CD4-positive, alpha-beta T cell treated with Interleukin-4 for 1 hour (primary cell): ENCODE measurements at places on chromosomes 6 and 20.

DNA sequence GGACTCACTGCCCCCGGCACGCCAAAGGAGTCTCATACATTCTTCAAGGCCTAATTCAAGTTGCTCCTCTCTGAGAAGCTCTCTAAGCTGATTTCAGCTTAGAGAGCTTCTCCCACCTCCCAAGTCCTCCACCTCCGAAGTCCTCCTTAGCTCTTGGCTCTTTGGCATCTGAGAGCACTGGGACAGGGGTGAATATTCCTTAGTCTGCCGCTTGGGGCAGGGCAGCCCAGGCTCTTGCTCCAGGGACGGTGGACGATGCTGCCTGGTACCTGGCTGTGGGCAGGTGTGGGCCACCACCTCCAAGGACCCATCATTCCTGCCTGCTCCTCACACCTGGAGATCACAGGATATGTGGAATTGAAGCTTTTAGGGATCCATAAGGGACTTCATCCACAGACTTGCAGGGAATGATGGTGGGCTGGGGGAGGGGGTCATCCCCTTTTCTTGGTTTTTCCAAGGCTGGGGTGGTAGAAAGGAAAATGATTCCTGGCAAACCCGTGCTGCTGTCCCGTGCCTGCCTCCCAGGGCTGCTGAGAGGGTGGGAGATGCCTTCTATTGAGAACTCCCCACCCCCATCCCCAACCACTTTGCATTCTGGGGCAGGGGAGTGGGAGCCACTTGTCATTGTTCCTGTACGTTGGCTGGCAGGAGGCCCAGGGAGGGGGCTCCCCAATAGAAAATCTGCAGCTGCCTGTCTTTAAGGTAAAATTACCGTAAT lies 57.4 kb downstream of the ARHGAP40 start:
- DNase-seq: peak; percentile 21

DNA sequence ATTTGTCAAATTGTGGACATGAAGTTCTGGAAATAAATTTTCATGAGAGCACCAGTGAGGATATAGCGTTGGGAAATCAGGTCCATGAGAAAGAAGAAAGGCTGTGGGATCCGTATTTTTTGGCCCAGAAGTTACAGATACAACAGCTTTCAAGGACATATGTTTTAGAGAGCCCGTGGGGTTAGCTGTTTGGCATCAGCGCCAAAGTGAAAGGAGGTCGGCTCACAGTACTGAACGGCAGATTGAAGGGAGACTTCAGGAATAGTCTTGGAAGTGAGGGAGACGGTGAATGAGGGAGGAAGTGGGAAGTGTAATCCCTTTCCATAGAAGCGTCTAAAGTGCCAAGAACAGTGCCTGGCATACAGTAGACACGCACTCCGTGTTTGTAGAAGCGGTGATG lies 31.8 kb downstream of the ZDHHC14 start:
- no peak for DNase-seq

DNA sequence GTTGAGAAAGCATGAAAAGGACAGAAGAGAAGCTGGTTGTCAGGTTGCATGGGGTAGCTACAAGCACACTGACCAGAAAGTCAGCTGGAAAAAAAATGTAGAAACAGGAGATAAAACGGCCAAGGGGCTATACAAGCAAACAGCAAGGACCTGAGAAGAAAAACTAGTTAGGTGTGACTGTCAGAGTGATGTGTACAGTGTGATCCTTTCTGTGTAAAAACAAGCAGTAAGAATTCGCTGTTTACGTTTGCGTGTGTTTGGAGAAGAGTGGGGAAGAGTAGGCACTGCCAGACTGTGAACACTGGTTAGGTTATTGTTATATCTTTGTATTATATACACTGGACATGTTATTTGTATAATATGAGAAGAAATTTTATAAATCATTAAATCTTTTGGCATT lies 28.1 kb downstream of the PTPN1 start:
- DNase-seq: no peak

GRCh38 chr6:74597266-74597665 lies 608.6 kb downstream of the COL12A1 start:
- DNase-seq: no peak

GRCh38 chr20:17304774-17305173 lies 77.9 kb downstream of the PCSK2 start:
- DNase-seq: no peak

DNA sequence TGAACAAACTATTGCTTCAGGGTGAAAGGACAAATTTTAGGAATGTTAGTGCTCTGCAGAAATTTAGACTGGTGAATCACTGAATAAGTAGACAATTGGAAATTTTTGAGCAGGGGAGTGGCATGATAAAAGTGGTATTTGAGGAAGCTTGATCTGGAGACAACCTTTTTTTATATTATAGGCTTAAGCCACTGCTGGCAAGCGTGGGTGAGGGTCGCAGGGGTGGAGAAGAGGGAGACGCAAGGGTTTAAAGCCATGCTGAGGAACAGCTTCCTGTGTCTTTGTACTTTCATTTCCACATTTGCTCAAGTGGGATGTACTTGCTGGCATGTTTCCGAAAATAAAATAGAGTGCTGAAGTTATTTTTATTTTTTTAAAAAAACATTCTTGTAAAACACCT lies 23.7 kb downstream of the NCOA7 start:
- DNase-seq: no peak

GRCh38 chr6:46606338-46606737 lies 46.3 kb downstream of the CYP39A1 start:
- no peak for DNase-seq

- peak; percentile 47 for DNase-seq
These were observed 48.4 kb downstream of the USP49 start for GRCh38 chr6:41846666-41847237.

GRCh38 chr6:6843777-6844176 lies 255.3 kb downstream of the LY86 start:
- no peak for DNase-seq

DNA sequence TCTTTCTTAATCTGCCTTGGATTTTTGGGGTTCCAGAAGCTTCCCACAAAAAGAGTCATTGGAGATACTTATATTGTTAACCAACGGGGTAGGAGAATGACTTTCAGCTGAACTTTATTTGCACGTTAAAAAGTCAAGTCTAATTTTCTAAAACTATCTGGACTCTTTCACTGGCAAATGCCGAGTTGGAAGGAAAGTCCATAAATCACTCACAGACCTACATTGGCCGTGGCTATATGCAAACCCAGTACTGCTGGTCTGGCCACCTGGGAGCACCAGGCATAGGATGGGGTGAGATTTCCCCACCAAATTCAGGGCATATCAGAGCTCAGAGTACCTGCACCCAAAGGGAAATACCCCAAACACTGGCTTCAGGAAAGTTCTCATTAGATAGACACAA lies 71.3 kb upstream of the SALL4 start:
- DNase-seq: no peak

GRCh38 chr6:28943557-28944411 lies 20.0 kb upstream of the TRIM27 start:
- peak; percentile 68 for DNase-seq

DNA sequence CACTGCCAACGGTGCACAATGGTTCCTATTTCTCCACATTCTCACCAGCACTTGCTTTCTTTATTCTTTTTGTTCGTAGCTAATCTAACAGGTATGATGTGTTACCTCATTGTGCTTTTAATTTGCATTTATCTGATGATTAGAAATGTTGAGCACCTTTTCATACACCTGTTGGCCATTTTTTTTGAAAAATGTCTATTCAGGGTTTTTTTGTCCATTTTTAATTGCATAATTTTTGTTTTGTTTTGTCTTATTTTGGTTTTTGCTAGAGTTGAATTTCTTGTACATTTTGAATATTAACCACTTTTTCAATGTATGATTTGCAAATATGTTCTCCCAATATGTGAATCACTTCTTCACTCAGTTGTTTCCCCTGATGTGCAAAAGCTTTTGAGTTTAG lies 150.6 kb downstream of the TENT5A start:
- no peak for DNase-seq

GRCh38 chr6:168735268-168735949 lies 294.4 kb downstream of the SMOC2 start:
- no peak for DNase-seq

- DNase-seq: no peak
These were observed 10.7 kb downstream of the SOD2 start for GRCh38 chr6:159682295-159682694.

DNA sequence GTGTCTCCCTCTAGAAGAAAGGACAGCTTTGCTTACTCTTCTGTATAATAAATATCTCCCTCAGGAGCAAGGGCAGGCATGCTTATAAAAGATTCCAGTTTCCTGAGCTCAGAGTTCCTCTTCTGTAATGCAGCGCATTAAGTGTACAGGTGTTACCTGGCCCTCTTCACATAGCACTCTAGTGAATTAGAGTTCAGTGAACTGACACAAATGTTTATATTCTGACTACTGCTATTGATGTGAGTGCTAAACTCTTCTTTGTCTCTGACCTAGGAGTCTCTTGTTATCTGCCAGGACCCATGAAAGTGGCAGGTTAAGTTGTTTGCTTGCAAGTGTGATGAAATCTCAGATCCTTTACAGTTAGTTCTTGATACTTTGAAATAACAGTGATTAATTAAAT lies 33.5 kb downstream of the CYB5R4 start:
- no peak for DNase-seq

- no peak for DNase-seq
These were observed 171.0 kb downstream of the BMP7 start for GRCh38 chr20:57095426-57095825.

- no peak for DNase-seq
These were observed 627.5 kb downstream of the COL12A1 start for GRCh38 chr6:74578339-74578738.

- DNase-seq: no peak
These were observed 107.0 kb downstream of the JARID2 start for GRCh38 chr6:15352845-15353244.

DNA sequence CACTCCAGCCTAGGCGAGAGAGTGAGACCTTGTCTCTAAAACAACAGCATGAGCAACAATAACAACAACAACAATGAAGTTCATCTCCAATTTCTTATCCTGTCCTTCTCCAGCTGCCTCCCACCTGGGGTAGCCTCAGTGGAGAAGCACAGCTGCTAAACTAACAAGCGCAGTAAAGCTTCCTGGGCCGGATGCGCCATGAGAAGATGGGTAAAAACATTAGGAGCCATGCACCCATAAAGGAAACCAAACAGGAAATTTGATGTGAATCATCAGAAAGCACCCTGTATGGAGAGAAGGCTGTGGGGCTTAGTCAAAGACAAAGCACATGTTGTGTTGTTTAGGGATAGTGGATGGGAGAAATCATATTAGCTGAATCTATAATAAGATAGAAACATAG lies 61.1 kb upstream of the CCN6 start:
- DNase-seq: peak; percentile 52

- no peak for DNase-seq
These were observed 40.5 kb downstream of the ARMC2 start for GRCh38 chr6:108888745-108889144.

GRCh38 chr6:22079783-22080182 lies 217.1 kb downstream of the PRL start:
- no peak for DNase-seq

DNA sequence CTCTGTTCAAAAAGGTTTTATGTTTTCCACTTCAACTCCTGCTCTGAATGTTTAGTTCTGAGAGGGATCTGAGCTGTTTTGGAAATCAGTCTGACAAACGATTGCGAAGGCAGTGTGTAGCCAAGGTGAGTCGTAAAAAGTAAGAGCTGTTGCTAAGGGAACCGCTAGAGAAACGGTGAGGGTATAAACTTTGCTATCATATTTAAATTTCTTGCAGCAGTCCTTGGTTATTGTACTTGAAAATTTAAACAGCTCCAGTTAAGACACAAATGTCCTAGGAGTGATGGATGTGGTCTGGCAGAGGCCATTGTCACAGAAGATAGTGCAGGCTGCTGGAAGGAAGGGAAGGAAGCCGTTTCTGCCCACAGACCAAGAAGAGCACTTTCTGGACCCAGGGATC lies 64.9 kb upstream of the CITED2 start:
- DNase-seq: no peak

DNA sequence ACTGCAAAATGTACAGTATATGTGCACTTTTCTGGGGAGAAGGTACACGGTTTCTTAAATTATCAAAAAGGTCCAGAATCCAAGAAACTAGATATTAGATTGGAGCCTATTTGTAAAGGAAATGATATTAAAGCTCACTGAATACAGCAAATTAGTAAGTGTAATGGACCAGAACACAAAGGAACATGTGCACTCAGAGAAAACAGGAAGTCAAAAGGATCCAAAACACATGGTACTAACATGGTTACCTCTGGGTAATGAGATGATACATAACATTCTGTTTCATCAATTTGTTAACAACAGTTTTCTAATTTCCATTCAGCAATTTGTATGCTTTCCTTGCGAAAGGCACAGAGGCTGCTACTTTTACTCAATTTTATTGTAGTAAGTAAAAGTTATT lies 18.7 kb downstream of the ZNF322 start:
- DNase-seq: no peak

GRCh38 chr6:125415913-125416312 lies 114.1 kb upstream of the HDDC2 start:
- DNase-seq: no peak

GRCh38 chr6:92586236-92586977 lies 833.0 kb downstream of the EPHA7 start:
- no peak for DNase-seq

GRCh38 chr6:129340983-129341382 lies 369.0 kb downstream of the ARHGAP18 start:
- DNase-seq: no peak

DNA sequence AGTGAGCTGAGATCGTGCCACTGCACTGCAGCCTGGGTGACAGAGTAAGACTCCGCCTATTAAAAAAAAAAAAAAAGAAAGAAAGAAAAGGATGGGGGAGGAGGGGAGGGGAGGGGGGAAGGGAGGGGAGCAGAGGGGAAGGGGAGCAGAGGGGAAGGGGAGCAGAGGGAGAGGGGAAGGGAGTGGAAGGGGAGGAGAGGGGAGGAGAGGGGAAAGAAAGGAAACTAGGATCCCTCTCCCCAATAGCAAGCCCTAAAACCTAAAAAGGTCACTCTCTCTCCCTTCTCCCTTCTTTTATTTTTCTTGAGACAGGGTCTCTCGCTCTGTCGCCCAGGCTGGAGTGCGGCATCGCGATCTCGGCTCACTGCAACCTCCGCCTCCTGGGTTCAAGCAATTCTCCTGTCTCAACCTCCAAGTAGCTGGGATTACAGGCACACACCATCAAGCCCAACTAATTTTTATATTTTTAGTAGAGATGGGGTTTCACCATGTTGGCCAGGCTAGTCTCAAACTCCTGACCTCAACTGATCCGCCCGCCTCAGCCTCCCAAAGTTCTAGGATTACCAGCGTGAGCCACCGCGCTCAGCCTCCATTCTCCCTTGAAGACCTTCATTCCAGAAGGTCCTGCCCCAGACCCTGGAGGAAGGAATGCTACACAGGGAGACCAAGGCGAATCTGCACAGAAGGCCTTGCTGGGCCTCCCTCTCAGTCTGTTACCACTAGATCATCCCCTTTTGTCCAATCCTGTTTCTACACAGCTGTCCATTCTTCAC lies 45.8 kb upstream of the PIM1 start:
- DNase-seq: no peak

- DNase-seq: no peak
These were observed 28.1 kb downstream of the COL11A2 start for GRCh38 chr6:33164176-33164575.
